ENCODE measurements at places on chromosomes 4 and X.

DNA sequence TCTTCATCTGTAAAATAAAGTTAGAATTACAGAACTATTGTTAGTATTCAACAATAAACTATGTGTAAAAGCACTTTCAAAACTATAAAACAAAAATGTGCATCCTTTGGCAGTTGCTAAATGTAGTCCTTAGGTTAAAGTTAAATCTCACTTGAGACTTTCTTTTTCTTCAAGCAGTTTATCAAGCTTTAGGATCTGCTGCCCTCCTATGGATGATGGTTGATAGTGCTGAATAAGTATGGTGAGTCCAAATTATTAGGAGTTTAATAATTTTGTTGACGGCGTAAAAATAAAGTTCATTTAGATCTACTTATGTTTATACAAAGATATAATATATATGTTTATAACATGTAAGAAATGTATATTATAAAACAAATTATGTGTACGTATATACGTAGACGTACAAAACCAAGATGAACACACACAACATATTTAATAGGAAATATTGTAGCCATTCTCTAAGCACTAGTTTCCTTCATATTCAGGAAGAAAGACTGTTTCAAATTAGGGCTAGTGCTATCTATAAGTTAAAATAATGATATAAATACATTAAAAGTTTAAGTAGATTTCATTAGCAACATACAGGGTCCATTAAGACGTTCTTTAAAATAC is 22.3 kb downstream of the UGT2A2 start:
- DNase-seq: no peak

DNA sequence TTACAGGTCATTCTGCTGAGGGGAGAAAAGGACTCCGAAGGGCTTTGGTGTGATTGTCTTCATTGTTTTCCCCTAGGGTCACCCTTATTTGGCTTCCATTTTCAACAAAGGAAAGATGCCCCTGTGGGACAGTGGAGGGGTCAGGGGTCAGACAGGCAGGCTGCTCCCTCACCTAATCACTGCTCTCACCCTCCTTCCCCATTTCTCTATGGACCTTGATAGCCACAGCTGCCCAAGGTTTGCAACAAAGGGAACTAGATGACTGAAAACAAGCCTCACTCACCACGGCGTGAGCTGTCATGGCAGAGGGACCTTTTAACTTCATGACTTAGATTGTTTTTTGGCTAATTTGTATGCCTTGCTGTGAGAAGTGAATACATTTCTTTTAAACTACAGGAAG is 40.7 kb downstream of the C4orf51 start:
- DNase-seq: no peak

GRCh38 chr4:38957261-38957815 is 74.9 kb downstream of the TMEM156 start:
- DNase-seq: no peak

DNA sequence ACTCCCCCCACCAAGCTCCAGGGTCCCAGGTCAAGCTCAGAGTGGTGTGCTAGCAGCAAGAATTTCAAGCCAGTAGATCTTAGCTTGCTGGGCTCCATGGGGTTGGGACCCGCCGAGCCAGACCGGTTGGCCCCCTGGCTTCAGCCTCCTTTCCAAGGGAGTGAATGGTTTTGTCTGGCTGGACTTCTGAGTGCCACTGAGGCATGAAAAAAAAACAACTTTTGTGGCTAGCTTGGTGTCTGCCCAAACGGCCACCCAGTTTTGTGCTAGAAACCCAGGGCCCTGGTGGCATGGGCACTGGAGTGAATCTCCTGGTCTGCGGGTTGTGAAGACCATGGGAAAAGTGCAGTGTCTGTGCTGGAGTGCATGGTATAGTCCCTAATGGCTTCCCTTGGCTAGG is 82.6 kb downstream of the NBDY start:
- DNase-seq: no peak

- DNase-seq: no peak
These were observed 63.7 kb downstream of the ADAMTS3 start for GRCh38 chr4:72505314-72505744.

DNA sequence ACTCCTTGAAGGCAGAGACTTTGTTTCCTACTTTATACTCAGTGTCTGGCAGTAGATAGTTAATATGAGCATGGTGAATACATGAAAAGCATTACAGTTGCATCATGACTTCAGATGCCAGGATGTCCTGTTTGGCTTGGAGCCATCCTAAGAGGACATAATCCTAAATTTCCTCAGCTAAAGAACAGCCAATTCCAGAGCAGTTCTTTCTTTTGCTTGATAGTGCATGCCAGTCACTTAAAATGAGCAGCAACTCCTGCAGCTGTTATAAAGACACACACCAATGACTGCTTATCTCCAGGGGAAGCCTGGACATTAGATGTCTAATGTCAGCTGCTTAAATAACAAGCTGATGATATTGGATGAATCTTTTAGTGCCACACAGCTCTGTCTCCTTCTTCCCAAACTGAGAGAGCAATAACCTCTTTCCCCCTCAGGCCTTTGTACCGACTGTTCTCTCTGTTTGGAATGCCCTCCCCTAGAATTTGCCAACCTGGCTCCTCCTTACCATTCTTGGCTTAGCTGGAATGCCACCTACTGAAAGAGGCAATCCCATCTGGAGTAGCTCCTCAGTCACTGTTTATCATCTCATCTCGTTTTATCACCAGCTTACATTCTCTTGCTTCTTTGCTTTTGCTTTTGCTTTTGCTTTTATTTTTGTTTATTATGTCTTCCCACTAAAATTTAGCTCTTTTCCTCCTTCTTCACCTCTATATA is 100.8 kb upstream of the USP38 start:
- DNase-seq: no peak

- DNase-seq: peak; percentile 63
These were observed 10.0 kb downstream of the TNIP3 start for GRCh38 chr4:121154103-121154515.

DNA sequence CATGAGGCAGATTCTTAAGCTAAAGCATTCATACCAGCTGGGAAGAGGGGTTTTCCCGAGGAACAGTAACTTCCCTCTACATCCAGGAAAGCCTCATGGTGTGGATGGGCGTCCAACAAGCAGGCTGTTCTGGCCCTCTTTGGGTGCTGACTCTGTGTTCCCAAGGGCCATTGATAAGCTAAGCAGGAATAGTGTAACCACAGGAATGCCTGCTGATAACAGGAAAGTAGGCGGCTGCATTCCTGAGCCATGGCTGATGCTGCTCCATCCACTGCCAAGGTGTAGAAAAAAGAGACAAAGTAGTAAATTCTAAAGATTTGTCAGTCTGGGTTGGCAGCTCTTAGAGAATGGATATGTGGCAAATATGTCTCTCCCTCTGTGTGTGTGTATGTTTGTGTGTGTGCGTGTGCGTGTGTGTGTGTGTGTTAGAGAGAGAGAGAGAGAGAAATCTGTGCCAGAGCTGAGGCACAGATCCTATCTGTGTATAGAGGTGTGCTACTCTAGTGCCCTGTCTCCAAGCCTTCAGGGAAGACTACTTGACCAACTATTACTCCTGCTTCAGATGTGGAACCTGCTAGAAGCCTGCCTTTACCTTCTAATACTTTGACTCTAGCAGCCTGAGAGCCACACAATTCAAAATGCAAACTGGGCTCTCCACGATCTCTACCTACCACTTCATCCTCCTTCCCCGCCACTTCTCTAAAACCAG is 353.1 kb upstream of the NR3C2 start:
- no peak for DNase-seq

- DNase-seq: no peak
These were observed 51.1 kb downstream of the SPANXN3 start for GRCh38 chrX:143466130-143466529.

GRCh38 chr4:73453701-73454005 is 17.6 kb downstream of the AFP start:
- no peak for DNase-seq

GRCh38 chrX:137988470-137988869 is 422.5 kb downstream of the ZIC3 start:
- no peak for DNase-seq

- DNase-seq: no peak
These were observed 133.2 kb downstream of the NLGN4X start for GRCh38 chrX:6095469-6095868.

DNA sequence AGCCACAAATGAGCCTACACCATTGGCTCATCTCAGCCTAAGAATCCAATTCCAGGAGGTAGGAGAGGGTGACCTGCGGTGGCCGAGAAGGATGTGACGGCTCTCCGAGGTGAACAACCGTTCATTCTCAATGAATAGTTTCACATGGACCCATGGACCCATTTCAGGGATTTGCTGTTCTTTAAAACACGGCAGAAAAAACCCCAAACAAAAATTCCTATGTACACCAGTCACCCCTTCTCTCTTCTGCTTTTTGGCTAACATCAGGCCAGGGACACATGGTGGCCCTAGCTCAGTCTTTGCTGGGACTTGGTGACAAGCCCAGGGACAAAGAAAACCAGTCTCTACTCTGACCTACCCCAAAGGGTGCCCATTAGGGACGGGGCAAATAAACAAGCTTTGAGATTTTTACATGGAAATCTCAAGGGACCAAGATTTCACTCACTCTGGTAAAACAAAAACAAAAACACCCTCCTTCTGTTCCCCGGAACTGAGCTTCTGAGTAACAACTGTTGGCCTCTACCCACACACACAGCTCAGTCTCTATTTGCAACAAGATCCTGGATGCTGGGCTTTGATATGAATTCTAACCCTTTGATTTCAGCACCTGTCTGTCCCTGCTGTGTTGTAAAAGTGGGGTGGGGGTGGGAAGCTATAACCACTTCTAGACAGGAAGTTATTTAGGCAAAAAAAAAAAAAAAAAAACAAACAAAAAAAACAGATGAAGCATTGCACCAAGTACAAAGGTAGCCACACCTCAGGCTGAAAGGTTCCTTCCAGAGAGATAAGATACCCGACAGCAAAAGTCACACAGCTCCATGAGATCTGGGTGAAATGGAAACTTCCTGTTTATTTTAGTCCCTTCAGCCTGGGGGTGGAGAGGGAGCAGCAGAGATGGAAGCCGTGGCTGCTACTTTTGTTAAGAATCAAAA is 49.0 kb downstream of the DDX3X start:
- peak; percentile 38 for DNase-seq

DNA sequence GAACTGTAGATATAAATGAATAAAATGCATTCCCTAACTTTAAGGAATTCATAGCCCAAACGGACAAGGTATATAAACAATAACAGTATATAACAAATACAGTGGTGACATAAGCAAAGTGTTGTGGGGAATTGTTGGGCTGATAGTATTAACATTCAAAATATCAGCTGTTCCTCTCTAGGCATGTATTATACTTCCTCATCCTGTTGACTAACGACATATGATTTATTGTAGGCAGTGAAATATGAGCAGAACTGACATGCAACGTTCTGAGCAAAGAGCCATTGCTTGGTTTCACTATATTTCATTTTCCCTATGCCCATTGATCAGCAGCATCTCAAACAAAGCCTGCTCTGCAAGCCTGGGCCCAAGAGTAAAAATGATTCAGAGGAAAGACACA is 143.9 kb downstream of the PTCHD1 start:
- no peak for DNase-seq

DNA sequence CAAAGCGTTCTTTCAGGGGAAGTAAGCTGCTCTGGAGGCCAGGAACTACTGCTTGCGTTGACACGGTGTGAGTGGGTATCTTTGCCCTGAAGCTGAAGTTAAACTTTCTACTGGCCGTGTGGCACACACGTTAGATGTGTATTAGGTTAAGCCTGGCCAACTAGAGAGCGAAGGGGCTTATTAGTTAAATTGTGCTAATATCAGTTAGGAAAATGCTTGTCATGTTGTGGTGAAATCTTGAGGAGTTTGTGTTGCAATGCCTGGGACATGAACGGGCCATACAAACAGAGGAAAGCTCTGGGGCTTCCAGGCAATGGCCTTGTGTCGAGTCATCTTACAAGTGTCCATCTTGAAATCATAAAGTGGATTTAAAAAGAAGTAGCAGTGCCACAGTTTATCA is 62.6 kb downstream of the NSUN7 start:
- DNase-seq: peak; percentile 25

- no peak for DNase-seq
These were observed 37.0 kb upstream of the ATP6AP2 start for GRCh38 chrX:40543661-40544328.

DNA sequence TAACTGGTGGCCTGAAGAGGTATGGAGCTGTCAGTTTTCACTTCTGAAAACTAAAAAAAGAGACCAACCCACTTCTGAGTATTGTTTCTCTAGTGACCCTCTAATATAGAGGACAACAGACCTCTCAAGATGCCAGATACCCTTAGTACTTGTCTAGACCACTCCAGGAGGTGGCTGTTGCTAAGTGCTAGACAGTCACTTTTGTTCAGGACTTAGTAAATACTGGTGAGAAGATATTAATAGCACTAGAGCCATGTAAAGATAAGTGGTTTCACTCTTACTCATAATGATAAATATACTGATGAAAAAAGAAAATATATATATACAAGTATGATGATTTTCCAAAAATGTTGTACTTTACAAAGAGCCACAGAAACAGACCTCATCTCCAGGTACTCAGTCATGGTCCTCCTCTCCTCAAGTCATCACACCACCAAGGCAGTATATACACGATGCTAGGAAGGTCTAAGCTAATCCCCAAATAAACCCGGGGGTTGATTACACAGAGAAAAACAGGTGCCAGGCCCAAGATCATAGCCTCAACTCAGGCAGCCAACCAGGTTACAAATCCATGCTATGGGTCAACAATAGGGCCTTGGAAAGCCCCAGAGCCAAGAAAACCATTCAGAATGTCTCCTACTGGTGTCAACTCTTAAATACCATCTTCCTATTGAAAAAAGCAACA is 66.9 kb downstream of the ARHGEF9 start:
- DNase-seq: no peak

GRCh38 chr4:83618431-83618830 is 82.5 kb downstream of the GPAT3 start:
- DNase-seq: no peak

DNA sequence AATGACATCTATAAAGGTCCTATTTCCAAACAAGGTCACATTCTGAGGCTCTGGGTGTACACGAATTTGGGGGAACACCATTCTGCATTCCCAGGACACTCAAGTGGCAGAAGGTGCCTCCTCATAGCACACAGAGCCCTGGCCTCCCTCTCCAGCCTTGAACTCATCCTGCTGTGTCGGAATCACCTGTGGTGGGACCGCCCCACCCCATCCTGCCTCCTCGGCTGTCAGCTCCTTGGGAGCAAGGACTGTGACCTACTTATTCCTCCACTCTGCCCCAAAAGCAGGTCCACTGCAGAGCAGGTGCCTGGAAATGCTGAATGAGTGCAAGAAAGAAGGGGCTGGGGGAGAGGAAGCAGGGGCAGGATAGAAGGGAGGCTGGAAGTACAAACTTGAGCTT is 33.5 kb downstream of the HTRA3 start:
- no peak for DNase-seq

Measured in activated CD8-positive, alpha-beta memory T cell treated with anti-CD3 and anti-CD28 coated beads, Interleukin-2, amount 10 ng/mL, durations not matched to agents 7 days and 5 days (primary cell).